ENCODE measurements at places on chromosomes 11 and 22. TPM values are rescaled to one million over a fixed set of nuclear protein-coding genes. Genes with fewer than 3 reads are reported as not detected.

LMO2 gene
- 2.2 TPM for total RNA-seq

PANX3 gene
- not detected for total RNA-seq

TMEM191C gene
- total RNA-seq: 0.13 TPM

NXPE4 gene
- total RNA-seq: not detected

KDELR3 gene
- 146 TPM for total RNA-seq

SNAP29 gene
- total RNA-seq: 11.5 TPM

CHRDL2 gene
- total RNA-seq: not detected

MCAT gene
- 21.6 TPM for total RNA-seq

POU2AF2 gene
- total RNA-seq: not detected

TRIM5 gene
- total RNA-seq: 28.4 TPM

FOLH1 gene
- total RNA-seq: 0.78 TPM

TMEM86A gene
- 1.2 TPM for total RNA-seq

ABCC8 gene
- not detected for total RNA-seq

SPI1 gene
- not detected for total RNA-seq

ALDH3B1 gene
- total RNA-seq: 47.0 TPM

KCNQ1 gene
- total RNA-seq: not detected

NPAT gene
- 14.1 TPM for total RNA-seq

OR10G8 gene
- not detected for total RNA-seq

CALCA gene
- total RNA-seq: not detected

BACE1 gene
- 24.3 TPM for total RNA-seq

RASD2 gene
- total RNA-seq: not detected

SLC37A4 gene
- total RNA-seq: 15.3 TPM

EXPH5 gene
- 1.7 TPM for total RNA-seq

FXYD2 gene
- total RNA-seq: not detected

TRPC6 gene
- total RNA-seq: 2.2 TPM

C11orf16 gene
- not detected for total RNA-seq

KRTAP5-11 gene
- total RNA-seq: not detected

ZNRF3 gene
- 5.9 TPM for total RNA-seq

SEPTIN3 gene
- 0.40 TPM for total RNA-seq

CECR2 gene
- 0.91 TPM for total RNA-seq

VPS26B gene
- 32.9 TPM for total RNA-seq

LMNTD2 gene
- 0.39 TPM for total RNA-seq
